Fibroblast of skin of back (primary cell): ENCODE measurements at places on chromosomes 12 and 14.
A peak's percentile ranks its signal among the peaks of the same experiment; 100 is the strongest.

- DNase-seq: no peak
Observed at GRCh38 chr12:14403293-14403692, 37.8 kb downstream of the ATF7IP start.

DNA sequence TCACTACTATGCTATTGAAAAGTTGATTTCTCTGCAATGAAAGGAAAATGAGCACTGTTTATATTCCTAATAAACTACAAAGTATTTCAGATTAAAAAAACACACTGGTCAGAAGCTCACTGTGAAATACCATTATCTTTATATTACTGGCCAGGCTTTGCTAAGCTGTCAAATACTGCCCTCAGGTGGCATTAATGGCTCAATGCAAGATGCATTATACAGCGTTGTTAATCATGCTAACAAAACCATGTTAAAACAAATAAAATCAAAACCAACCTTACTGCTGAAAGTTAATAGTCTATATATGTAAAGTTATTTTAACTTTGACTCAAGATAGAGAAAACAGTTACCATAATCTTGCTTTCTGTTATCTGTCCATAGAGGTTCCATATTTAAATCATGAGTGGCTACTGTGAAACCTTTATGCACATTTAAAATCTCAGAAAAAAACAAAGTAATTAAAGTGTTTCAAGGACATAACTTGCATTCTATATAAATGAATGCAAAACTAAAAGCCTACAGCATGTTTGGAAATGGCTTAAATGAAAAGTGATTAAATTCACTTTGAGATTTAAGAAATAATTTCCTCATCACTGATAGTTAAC is 121.7 kb downstream of the RALGAPA1 start:
- peak; percentile 56 for DNase-seq

GRCh38 chr14:40221428-40221827 is 789.2 kb upstream of the FBXO33 start:
- DNase-seq: no peak

- no peak for DNase-seq
Observed at GRCh38 chr14:66242001-66242400, 244.2 kb upstream of the CCDC196 start.

- DNase-seq: no peak
Observed at GRCh38 chr14:87868920-87869319, 124.1 kb downstream of the GALC start.
